Motor neuron (in vitro differentiated cells): ENCODE measurements at places on chromosomes 6 and 20.

- peak; percentile 38 for ATAC-seq
Measured at GRCh38 chr6:142846883-142847287, 98.1 kb downstream of the HIVEP2 start.

DNA sequence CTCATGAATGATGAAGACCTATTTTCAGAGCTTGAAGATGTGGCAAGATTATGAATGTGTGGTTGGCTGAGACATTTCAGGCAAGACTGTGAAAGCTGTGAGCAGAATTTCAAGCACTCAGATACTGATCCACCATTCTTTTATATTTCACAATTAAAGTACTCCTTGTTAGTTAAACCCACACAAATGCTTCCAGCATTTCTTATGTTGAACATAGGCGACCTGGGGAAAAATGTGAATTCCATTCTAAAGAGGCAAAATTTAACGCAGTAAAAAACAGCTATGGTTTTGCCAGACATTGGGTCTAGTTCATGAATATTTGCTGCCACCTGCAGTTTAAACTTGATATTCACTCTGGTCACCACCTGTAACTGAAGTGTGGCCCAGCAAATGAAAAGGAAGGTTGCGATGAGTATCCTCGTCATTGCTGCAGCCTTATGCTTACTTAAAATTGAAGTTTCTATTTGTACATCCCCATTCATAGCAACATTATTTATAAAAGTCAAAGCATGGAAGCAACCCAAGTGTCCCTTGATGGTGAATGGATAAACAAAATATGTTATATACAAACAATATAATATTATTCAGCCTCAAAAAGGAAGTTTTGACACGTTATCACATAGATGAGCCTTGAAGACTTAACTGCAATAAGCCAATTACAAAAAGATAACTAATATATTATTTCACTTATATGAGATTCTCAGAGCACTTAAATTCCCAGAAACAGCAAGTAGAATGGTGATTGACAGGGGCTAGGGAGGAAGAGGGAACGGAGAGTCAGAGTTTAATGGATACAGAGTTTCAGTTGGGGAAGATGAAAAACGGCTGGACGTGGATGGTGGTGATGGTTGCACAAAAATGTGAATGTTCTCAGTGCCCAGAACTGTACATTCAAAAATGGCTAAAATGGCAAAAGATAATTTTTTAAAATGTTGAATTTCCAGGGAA, 32.4 kb upstream of the FAM184A start:
- peak; percentile 88 for ATAC-seq

- no peak for ATAC-seq
Measured at GRCh38 chr6:129163551-129163950, 280.6 kb downstream of the LAMA2 start.

- ATAC-seq: no peak
Measured at GRCh38 chr6:28638787-28639430, 113.2 kb downstream of the GPX5 start.

- no peak for ATAC-seq
Measured at GRCh38 chr6:72865467-72865866, 243.6 kb downstream of the KCNQ5 start.

DNA sequence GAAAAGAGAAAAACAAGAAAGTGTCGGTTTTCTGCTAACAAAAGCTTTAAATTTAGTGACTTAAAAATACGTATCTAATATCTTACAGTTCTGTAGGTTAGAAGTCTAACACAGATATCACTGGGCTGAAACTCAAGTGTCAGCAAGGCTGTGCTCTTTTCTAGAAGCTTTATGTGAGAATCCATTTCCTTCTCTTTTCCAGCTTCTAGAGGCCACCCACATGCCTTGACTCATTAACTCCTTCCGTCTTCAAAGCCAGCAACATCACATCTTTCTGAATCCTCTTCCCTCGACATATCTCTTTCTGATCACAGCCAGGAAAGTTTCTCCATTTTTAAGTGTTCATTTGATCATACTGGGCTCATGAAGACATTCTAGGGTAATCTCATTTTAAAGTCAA, 262.0 kb downstream of the MAFB start:
- no peak for ATAC-seq
